ENCODE measurements at places on chromosomes 16 and 17.
A peak's percentile ranks its signal among the peaks of the same experiment; 100 is the strongest.

DNA sequence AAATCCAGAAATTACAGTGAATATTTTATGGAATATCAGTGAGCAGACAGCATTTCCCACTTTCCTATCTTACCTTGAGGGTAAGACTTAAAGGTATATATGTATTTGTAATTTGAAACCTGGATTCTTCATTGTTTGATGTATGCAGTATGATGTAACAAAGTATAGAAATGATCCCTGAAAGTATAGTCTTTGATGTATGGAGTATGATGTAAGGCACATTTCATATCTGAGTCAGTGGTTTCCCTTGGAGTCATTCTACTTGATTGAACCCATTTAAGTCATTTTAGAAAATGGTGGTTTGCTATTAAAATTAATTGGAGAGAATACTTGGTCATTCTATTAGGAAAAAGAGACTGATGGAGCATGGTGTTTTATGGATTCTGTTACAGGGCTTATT is 10.1 kb downstream of the AMZ2 start:
- peak; percentile 27 for DNase-seq

- peak; percentile 32 for DNase-seq
Observed at GRCh38 chr17:57751348-57751971, 6.4 kb upstream of the CCDC182 start.

DNA sequence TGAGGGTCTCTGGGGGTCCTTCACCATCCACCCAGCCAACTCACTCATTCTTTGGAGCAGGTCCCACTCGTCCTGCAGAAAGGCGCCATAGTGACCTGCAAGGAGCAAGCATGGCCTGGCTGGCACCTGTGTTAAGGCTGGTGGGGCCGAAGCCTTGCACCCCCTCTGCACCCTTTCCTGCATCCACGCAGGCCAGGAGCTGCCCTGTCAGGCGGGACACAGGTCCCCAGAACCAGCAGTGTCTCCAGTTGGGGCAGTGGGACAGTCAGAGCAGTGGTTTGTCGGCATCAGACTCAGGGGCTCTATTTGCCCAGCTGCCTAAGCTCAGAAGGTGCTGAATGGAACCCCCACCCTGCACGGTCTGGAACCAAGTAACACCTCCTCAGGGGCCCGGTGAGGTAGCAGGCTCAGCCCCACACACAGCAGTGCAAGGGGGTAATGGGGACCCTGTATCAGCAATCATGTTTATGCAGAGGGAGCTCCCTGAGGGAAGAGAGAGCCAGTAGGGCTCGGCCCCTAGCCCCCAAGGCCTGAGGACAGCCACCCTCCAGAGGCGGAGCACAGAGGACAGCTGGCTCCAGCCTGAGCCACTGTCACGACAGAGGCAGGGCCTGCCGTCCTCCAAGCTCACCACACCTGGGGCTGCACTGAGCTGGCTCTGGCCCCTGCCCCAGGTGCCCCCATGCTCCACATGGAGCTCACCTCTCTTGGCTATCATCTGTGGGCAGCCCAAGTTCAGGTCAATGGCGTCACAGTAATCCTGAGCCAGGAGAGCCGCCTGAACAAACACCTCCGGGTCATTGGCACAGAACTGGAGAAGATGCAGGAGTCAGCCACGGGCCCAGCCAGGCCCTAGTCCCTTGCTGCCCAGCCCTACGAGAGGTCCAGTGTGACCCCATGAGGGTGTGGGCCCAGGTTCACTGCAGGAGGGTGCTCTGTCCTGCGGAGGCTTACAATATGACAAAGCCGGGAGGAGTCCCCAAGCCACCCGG is 1.9 kb downstream of the DUS1L start:
- DNase-seq, result no peak

- DNase-seq, result peak; percentile 66
Observed at GRCh38 chr16:66357523-66357928, 9.0 kb upstream of the CDH5 start.

GRCh38 chr16:56202036-56202435 is 10.7 kb downstream of the GNAO1 start:
- DNase-seq, result no peak

- DNase-seq, result no peak
Observed at GRCh38 chr16:88530858-88531203, 39.4 kb upstream of the ZC3H18 start.

DNA sequence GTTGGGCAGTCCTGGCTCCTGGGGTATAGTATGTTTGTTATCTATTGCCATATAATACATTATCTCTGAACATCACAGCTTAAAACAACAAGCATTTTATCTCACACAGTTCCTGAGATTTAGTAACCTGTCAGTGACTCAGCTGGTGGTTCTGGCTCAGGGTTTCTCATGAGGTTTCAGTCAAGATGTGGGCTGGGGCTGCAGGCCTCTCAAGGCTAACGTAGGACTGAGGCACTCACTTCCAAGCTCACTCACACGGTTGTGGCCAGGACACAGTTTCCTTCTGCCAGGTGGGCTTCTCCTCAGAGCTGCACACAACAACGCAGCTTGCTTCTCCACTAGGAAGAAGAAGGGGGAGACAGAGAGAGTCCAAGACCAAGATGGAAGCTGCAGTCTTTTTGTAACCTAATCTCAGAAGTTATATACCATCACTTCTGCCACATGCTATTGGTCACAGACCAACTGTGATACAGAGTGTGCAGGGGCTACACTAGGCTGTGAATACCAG is 10.3 kb upstream of the MED13 start:
- no peak for DNase-seq

DNA sequence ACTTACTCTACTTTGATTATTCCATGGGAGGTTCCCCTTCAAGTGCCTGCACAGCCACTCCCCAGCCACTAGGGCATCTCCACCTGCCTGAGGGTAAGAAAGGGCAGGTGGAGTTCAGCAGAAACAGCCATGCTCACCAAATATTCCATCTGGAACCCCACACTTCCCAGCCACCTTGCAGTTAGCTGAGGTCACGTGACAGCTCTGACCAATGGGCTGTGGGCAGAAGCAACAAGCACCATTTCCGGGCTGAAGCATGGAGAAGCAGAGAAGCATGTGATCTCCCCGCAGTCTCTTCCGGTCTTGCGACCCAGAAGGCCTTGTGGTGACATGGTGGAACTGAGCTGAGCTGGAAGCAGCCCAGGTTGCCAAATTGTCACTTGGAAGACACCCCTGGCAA is 108.6 kb downstream of the CCT6B start:
- no peak for DNase-seq

- DNase-seq, result peak; percentile 98
Observed at GRCh38 chr16:84617791-84618580, at the start of gene COTL1. Gene COTL1, minus strand, starts transcription at chr16:84618078. Its CDS starts 164 bp downstream, at chr16:84617914.

DNA sequence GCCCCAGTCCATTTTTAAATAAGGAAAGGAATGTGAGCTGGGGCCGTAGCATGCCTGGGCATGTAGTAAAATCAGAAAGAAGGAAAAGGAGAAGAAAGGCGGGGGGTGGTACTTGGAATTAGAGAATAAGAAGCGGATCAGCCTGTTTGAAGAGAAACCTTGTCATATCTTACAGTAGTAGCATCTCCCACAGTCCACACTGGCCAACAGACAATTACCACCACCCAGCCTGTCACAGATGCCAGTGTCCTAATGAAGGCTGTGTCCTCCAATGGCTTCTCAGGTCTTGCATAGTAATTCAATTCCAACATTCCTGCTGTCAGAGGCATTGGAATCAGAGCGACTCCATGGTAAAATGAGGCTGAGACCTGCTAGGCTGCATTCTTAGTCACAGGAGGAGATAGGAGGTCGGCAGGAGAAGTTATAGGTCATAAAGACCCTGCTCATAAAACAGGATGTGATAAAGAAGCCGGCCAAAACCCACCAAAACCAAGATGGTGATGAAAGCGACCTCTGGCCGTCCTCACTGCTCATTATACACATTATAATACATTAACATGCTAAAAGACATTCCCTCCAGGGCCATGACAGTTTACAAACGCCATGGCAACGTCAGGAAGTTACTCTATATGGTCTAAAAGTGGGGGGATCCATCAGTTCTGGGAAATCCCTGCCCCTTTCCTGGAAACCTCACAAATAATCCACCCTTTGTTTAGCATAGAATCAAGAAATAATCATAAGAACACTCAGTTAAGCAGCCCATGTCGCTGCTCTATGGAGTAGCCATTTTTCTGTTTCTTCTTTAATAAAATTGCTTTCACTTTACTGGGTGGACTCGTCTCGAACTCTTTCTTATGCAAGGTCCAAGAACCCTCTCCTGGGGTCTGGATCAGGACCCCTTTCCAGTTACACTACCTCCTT is 9.6 kb upstream of the AKAP10 start:
- no peak for DNase-seq

DNA sequence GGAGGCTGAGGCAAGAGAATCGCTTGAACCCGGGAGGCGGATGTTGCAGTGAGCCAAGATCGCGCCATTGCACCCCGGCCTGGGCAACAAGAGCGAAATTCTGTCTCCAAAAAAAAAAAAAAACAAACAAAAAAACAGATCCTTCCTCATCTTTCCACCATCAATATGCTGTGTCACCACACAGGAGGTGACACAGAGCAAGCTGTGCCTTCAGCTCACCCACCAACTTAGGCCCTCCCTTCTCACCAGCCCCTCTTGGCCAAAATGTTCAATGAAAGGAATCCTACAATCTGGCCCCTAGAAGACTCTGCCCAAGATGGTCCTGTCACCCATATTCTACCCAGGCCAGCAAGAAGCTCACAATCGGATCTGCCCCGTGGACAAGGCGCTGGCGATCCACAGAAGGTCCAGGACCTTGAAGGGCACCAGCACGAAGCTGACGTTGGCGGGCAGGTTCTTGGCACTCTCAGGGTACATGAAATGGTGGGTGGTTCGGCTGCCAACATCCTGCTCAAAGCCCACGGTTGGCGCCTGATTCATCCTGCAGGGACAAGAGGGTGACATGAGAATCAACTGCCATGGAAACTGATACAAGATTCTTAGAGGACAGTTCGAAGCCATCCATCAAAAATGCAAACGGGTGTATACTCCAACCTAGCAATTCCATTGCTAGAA is 41.4 kb downstream of the DDX19A start:
- no peak for DNase-seq

GRCh38 chr17:45132320-45132571 is at the start of gene PLCD3:
Gene PLCD3, minus strand, starts transcription at chr17:45132515. Its CDS starts 105 bp downstream, at chr17:45132410.
- DNase-seq, result no peak

DNA sequence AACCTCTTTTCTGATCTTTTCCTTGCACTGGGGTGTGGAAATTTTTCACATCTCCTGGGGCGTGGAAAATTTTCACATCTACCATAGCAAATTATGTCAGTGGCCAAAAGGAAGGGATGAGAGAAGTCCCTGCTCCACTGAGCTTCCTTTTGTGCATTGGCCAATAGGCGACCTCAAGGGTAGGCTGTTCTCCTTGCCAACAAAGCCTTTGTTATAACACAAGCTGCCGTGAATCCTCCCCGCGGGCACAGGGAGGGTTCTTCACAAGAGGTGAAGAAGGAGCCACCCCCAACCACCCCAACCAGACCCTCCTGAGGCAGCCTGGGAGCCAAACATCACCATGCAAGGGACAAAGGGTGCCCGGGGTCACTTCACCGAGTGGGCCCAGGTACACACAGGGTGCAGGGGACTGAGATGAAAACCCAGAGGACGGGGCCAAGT is 6.5 kb downstream of the SLC5A11 start:
- no peak for DNase-seq

DNA sequence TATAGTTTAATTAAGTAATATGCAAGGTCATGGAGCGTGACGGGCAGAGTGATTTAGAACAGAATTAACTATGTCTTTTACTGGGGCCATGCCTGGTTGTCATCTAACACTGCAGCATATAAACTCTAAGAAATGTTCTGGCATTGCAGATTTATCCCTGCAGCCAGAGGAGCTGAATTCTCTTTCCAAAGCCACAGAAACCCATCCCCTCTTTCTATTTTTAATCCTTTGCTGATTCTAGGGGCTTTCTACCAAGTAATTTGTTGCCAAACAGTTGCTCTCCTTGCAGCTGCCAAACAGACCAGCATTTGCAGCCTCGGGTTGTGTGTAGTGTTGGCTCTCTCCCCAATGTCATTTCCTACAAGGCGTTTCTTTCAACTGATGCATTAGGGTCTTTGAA is 243.2 kb upstream of the MON1B start:
- DNase-seq, result no peak

DNA sequence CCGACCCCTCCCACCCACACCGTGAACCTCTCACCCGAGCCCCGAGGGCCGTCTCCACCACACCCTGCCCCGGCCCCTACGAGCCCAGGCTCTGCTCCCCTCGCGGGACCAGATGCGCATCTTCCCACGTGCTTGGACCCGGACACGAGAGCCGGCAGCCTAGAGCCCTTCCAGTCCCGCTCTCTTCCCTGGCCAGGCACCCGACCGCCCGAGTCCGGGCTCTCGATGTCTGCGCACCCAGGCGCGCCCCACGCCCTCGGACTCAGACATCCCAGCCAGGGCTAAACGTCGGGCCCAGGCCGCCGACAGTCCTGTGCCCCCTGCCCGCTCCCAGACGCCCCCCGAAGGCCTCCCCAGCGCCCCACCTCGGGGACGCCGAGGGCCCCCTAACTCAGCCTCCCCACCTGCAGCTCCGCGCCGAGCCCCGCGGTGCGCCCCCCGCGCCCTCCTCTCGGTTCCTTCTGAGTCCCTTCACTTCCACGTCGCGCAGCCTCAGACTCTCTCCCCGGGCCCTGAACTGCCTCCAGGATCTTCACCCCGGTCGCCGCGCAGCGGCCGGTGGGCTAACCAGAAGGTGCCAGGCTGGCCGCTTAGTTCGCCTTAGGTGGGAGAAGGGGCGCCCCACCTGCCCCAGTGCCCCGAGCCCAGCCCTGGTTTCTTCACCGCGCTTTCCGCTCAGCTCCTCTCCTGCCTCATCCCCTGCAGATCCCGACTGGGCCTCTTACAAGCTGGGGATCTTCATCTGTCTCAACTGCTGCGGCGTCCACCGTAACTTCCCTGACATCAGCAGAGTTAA is 688 bp downstream of the ADAP2 start:
- peak; percentile 29 for DNase-seq

GRCh38 chr17:81991684-81992305 is 14.4 kb downstream of the ASPSCR1 start:
- no peak for DNase-seq

GRCh38 chr17:7839876-7840261 is 5.9 kb downstream of the KDM6B start:
- DNase-seq, result peak; percentile 36

- DNase-seq, result no peak
Observed at GRCh38 chr16:19846436-19846835, 38.2 kb downstream of the GPRC5B start.

DNA sequence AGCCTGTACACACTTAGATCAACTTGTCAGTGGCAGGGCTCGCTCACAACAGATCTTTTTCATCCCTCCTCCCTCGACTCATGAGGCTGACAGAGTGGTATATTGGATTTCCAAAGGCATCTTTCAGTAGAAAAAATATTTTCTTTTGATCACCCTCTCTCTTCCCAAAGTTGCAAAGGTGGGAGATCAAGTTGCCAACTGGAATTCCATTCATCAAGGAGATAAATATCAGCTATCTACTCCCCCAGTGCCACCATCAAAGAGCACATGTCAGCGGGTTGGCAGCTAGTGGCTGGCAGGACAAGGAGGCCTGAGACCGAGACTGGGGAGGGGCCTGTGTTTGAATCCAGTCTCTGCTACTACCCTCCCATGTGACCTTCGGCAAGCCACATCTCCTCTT is 539.7 kb upstream of the CDH11 start:
- no peak for DNase-seq

DNA sequence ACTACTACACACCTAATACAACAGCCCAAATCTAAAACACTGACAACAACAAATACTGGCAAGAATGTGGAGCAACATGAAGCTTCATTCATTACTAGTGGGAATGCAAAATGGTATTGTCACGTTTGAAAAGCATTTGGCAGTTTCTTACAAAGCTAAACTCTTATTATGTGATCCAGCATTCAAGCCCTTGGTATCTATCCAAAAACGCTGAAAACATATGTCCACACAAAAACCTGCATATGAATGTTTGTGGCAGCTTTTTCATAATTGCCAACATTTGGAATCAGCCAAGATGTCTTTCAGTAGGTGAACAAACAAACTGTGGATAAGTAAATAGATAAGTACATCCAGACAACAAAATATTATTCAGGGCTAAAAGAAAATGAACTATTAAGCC is 501.1 kb upstream of the KIF2B start:
- no peak for DNase-seq
